Effector memory CD8-positive, alpha-beta T cell (primary cell): ENCODE measurements at places on chromosomes 7 and 10.

GRCh38 chr10:61064356-61064755, 120.4 kb upstream of the RHOBTB1 start:
- DNase-seq: no peak

- DNase-seq: no peak
Observed at GRCh38 chr7:48691788-48692187, 232.6 kb upstream of the CDC14C start.

DNA sequence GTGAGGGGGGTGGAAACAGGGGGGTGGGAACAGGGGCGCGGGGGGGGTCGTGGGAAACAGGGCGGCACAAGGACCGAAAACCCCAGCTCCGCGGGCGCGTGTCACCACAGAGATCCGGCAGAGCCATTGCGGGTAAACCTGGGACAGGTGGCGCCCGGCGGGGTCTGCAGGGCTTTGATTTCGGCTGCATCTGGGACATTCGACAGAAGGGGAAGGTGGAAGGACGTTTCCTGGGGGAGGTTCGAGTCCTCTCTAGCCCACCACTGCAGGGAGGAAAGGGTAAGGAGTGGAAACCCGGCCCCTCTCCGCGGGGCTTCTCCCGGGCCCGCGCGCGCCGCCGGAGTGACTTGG, 7.5 kb downstream of the NKX2-3 start:
- no peak for DNase-seq

DNA sequence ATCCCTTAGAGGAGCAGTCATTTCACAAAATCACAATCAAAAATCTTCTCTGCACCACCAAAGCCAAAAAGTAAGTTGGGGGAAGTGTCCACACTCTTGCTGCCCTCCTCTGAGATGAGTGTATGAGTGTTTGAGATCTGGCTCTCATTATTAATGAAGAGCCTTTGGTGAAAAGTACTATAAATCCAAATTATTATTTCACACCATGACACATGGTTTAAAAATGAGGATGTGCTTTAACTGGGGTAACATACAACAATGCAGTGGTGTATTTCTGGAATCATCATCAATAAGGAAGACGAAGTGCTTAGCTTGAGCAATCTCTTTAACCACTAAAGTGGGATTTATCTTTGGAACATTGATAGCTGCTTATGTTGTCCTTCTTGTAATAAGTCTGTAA, 114.2 kb upstream of the ADAM12 start:
- DNase-seq: no peak

GRCh38 chr10:89217057-89217990, 10.2 kb upstream of the CH25H start:
- DNase-seq: peak; percentile 70

DNA sequence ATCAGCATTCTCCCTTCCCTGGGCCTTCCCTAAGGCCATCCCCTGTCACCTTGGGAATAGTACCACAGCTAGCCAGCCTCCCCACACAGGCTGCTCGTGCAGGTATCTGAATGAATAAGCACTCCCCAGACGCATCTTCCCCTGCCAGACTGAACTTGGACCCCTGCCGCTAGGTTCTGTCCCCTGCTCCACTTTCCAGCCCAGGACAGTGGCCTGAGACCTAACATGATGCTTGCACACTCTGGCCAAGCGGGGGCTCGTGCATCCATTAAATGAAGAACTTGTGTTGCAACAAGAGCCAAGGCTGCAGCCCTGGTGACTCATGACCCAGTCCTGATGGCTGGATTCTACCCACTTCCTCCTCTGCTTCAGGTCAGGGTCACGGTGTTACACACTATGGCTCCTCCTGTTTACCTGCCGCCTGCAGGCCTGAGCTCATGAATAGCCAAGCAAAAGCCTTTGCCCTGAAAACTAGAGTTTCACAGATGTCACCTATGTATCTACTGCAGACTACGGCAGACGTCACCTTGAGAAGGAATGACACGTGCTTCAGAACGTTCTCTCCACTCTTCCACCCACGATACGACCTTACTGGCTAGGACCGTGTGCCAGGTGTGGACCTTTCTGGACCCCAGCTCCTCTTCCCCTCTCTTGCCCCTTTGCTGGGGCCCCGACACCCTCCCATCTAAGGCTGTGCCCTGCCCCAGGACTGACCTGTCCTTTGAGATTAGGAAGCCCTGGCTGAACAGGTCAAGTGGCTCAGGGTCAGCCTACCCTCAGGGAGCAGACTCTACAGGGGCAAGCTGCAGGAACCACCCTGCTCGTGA, 6.5 kb downstream of the ASB13 start:
- DNase-seq: no peak

GRCh38 chr10:70588859-70589570, 13.5 kb downstream of the PRF1 start:
- DNase-seq: no peak

DNA sequence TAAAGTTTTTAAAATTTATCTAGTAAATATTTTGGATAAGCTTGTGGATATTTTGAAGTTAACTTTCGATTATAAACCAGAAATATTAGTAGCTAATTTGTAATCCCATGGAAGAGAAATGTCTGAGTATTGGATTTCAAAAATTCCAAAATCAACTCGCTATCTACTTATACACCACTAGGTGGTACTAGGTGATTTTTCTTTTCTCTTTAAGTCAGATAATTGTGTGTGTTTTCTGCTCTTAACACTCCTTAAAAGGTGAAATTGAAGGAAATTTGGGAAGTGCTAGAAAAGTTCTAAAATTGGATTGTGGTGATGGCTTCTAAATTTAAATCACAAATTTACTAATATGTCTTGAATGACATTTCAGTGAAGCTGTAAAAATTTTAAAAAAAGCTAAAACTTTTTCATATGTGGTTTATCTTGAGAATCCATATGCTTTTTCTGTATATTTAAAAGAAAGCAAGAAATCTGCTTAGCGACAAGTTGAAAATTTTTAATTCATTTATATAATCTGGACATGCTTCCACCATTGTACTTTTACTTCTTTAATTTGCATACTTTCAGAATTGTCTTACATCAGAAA, 90.2 kb downstream of the IPMK start:
- DNase-seq: no peak

DNA sequence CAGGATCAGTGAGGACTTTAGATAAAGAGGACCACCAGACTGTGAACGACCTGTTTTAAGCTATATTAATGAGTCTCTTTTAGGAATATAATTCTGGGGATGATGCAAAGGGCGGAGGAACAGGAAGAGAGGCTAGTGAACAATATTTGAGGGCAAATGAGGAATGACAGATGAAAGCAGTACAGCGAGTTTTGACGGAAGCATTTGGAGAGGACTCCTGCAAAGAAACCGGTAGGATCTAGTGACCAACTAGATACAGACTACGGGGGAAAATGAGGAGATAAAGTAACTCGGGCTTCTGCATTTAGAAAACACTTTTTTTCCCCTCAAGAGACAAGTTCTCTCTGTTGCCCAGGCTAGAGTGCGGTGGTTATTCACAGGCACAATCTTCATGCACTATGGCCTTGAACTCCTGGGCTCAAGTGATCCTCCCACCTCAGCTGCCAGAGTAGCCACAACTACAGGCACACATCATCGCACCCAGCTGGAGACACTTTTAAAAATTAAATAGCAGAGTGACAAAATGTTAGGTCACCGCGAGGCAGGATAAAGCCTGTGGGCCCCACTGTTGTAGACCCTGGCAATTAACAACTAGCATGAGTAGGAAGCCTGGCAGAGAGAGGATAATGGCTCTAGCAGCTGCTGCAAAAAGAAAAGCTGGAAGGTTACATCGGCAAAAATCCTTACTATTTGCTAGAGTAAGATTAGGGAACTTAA, 143.2 kb downstream of the SRPK2 start:
- DNase-seq: no peak

- DNase-seq: no peak
Observed at GRCh38 chr7:111516612-111517011, 45.7 kb downstream of the IMMP2L start.

GRCh38 chr10:21090609-21091082, 193.5 kb upstream of the NEBL start:
- no peak for DNase-seq

- no peak for DNase-seq
Observed at GRCh38 chr7:74097937-74098614, 14.5 kb downstream of the LIMK1 start.

DNA sequence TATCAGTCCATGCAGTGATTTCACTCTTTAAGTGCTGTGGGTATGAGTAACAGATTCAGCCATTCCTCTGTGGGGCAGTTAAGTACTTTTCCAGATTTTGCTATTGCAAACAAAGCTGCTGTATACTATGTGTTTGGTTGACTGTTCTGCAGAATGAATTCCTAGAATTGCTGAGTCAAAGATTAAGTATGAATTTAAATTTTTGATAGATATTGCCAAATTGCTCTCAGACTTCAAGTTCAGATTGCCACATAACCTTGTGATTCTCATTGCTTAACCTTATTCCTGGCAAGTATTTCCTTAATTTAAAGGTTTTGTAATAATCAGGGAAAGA, 21.6 kb upstream of the SAR1A start:
- no peak for DNase-seq
